GF-D8 (cell line): ENCODE measurements at places on chromosomes 13 and 19.

DNA sequence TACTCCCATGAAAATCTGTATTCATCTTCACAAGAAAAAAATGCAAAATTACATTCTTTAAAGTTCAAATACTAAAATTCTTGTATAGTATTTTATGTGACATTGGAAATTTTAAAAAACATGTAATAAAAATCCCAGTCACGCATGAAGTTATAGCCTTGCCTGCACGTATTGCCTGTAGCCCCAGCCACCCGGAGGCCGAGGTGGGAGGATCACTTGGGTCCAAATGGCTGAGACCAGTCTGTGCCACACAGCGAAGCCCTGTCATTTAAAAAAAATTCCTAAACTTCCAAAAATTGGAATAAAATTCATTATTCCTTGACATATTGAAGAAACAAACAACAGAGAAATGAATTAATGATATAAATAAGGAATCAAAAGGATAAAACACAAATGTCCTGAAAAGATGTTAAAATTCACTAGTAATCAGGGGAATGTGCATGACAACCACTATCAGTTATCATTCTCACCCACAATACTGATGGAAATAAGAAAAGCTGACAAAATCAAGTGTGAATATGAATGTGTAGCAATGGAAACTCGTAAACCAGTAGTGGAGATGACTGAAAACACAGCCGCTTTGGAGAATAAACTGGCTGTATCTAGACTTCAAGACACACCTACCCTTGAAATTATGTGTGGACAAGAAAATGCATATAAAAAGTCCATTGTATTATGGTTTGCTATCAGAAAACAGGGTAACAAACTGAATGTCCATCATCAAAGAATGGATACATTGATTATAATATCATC is 7.5 kb downstream of the CARD8 start:
- DNase-seq = no peak

GRCh38 chr13:33727297-33728083 is 90.5 kb upstream of the RFC3 start:
- DNase-seq = no peak

DNA sequence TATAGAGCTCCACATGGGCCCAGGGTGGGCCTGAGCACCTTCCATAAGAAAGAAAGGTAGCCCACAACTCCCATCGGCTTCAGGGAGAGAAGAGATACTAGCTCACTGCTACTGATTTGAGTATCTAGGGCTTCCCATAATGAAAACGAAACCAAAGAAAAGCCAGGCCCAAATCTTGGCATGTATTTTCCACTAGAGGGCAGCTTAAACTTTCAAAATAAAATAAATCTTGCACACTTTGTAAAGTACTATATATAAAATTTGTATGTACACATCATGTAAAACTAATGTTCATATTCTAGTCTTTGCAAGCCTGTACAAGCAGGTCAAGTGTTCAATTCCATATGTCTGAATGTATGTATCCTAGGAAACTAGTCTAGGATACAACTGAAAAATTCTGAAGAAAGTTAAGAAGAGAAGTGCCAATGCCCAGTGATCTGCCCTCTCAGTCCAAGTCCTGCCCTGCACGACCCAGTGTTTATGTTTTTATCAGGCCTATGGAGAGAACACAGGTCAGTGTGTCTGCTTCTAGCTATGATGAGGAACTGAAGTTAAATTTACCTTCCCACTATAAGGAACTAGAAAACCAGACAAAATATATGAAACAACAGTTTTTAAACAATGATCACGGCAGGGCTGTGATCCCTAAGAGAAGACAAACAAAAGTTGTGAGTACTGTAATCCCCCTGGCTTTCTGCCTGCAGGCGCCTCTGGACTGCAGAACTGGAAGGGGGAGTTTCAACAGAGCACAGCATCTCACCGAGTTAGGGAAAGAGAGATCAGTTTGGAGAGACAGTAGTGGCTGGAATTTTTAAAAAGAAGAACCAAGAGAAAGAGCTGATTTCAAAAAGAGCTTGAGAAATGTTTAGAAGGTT is 475.7 kb downstream of the UQCRFS1 start:
- DNase-seq = peak; percentile 2

GRCh38 chr19:2268480-2268830 is 12.2 kb upstream of the JSRP1 start:
- DNase-seq = no peak

- DNase-seq = no peak
Measured at GRCh38 chr13:60335531-60335930, 61.5 kb upstream of the TDRD3 start.

GRCh38 chr19:35431145-35431807 is 16.8 kb upstream of the FFAR2 start:
- DNase-seq = no peak

DNA sequence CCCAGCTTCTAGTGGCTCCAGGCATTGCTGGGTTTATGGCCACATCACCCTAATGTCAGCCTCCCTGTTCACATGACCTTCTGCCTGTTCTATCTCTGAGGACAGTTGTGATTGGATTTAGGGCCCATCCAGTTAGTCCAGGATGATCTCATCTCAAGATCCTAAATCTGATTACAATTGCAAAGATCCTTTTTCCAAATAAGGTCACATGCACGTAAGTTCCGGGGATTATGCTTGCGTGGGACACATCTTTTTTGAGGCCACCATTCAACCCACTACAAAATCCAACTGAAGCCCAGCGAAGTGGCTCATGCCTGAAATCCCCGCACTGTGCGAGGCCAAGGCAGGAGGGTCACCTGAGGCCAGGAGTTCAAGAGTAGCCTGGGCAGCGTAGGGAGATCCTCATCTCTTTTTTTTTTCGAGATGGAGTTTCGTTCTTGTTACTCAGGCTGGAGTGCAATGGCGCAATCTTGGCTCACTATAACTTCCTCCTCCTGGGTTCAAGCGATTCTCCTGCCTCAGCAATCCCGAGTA is 12.3 kb downstream of the PLD3 start:
- DNase-seq = peak; percentile 5

DNA sequence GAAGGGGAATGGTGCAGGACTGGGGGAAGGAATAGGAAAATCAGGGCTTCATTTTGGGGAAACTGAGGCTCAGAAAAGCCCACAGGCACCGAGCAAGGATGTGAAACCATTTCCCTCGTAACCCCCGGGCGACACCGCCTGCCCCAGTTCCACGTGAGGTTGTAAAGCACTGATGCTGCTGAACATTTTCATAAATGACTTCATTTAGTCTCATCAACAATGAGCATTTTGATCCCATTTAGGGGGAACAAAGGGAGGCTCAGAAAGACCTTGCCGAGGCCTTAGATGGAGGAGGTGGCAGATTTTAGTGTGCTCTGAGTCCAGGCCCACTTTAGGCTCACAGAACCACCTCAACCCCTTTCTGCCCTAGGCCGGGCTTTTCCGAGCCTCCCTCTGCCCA is 20.5 kb upstream of the FBXO27 start:
- no peak for DNase-seq

GRCh38 chr13:34767778-34768177 is 174.3 kb upstream of the NBEA start:
- DNase-seq = no peak

- DNase-seq = no peak
Measured at GRCh38 chr19:28558783-28559182, 654.2 kb downstream of the UQCRFS1 start.

- DNase-seq = no peak
Measured at GRCh38 chr19:13573056-13573667, 66.9 kb upstream of the CACNA1A start.

DNA sequence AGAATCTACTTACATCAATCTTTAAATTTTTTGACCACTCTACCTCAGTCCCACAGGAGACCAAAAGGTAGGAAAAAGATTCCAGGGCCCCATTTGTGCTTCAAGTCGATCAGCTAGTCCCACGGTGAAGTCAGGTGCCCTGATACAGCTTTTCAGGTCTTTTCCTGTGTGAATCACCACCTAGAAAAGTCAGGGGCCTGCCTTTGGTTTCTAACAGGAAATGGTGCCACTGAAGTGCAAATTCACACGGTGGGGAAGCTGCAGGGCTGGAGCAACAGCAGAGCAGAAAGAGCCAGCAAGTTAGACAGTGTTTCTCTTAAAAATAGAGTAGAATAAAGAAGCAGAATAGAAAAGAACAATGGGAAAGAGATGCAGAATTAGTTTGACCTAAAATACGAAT is 107.5 kb downstream of the KLF12 start:
- DNase-seq = no peak

GRCh38 chr19:57192077-57192420 is 749 bp downstream of the ZNF264 start:
- no peak for DNase-seq

DNA sequence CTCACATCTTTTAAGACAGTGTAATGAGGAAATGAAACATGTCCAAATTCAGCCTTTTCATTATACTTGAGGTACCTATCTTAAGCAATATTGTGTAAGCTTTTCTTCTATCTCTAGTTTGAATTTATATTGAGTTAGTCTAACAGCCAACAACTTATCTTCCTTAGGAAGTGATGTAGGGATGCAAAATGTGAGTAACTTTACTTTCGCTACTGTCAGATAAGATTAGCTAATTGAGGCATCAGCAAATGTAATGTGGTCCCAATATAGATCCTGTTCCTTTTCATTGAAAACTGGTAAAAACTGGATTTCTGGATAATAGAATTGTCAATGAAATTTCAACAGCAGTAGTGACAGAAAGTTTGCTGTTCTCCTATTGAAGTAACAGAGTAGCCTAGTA is 902.2 kb downstream of the GPC5 start:
- no peak for DNase-seq
